ENCODE measurements at places on chromosomes 5 and 9.

DNA sequence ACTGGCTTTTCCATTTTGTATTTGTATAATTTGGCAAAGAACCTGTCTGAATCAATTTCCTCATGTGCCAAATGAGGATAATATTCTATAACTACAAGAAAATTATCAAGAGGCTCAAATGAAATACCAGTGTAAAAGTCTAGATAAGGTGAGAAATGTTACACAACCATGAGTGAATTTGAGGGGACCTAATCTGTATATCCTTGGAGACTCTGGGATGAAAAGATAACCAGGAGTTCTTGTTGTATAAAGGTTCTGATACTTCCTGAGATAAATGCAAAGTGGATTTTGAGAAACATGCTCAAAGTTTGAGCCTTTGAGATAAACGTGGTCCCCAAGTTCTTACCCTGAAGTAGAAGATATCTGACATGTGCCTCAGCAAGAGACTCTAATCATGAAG is 120.3 kb upstream of the SLC12A2 start:
- no peak for DNase-seq

- no peak for DNase-seq
Measured at GRCh38 chr9:35790385-35791296, 750 bp upstream of the NPR2 start.

- DNase-seq = no peak
Measured at GRCh38 chr5:168600409-168600808, 21.2 kb upstream of the PANK3 start.

DNA sequence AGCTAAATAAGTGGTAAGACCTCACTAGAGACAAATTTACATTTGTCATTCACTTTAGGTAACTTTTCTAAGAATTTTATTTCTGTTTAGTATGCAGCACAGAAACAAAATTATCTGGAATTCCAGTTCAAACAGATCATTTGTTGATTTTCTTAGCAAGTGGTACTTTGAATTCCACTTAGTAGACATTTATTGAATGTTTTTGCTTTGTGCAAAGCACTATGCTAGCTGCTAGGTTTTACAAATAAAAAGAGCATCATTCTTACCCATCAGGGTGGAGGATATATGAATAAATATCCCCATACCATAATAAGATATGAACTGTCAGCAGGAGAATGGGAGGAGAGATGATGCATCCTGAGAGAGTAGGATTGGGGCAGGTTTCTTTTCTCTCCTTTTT is 35.4 kb downstream of the GNG10 start:
- DNase-seq = no peak

DNA sequence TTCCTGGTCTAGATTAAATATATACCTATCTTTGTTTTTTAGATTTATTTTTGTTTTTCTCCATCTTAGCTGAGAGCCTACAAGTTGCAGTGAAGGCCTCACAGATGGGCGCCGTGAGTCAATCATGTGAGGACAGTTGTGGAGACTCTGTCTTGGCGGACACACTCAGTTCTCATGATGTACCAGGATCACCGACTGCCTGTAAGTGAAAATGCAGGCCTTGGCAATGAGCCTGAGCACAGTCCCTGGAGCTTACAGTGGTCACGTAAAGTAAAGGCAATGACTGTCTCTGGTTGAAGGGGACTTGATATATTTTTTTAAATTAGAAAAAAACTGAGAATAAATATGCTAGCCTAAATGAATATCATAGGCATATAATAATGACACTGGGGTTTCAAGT is 271.9 kb downstream of the ARHGEF28 start:
- DNase-seq = no peak

- DNase-seq = no peak
Measured at GRCh38 chr5:116859666-116860320, 285.2 kb upstream of the SEMA6A start.

DNA sequence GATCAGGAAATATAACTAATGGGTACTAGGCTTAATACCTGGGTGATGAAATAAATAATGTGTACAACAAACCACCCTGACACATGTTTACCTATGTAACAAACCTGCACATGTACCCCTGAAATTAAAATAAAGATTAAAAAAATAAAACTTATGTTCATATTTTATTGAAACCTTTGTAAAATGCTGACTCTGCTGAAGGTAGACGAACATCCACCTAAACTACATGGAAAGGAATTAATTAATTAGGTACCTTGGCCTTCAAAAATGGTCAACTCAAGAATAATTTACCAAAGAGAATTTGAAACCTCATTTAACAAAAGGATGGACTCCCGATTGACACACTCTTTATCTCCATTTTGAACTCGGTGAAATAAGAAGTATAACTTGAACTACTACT is 152.3 kb upstream of the OR13F1 start:
- DNase-seq = no peak

DNA sequence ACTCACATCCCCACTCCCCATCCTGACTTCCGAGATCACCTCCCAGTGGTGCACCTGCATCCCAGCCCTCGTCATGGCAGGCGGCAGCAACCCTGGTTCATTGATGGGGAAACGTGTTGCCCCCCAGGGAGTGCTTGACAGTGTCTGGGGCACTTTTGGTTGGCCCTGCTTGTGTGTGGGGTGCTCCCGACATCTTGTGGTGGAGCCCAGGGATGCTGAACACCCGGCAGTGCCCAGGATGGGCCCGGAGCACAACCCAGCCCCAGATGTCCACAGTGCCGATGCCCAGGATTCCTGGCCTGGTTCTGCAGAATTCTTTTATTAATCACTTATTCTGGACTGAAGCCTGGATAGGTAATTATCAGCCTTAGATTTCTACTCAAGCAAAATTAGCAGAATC is 3.7 kb downstream of the MRPL36 start:
- no peak for DNase-seq

DNA sequence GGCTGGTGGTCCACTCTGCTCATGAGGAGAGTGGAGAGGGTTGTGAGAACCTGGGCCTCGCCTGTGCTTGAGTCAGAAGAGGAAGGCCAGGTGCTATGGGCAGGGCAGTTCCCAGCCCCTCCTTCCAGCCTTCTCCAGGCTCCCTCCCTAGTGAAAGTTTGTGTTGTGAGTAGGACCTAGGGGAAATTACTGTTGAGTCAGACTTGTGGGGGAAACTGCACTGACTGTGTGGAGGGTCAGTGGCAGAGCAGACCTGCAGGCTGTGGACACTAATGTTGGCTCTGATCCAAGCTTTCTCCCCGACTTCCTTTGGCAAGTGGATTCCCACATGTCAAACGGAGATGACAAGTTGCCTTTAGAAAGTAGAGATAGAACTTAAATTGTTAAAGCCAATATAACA is 102.6 kb downstream of the ARHGAP26 start:
- peak; percentile 85 for DNase-seq

DNA sequence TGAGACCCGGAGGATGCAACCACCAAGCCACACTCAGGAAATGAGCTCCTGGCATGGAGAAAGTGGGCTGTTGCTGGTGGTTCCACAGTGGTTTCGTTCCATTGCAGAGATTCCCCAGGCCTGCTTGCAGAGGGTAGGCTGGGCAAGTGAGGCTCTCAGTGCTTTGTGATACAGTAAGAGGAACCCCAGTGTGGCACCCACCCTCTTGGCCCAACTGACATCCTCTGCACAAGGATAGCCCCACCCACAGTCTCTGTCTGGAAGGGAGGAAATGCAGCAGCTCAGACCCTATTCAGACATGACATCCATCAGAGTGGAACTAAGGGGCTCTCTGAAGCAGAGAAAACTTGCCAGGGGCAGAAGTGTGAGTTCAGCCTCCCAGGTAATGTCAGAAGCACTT is 69.6 kb upstream of the FSTL4 start:
- no peak for DNase-seq

- no peak for DNase-seq
Measured at GRCh38 chr9:92342825-92343488, 17.2 kb downstream of the CENPP start.

GRCh38 chr5:99187611-99188010 is 258.8 kb upstream of the CHD1 start:
- DNase-seq = no peak

- DNase-seq = no peak
Measured at GRCh38 chr9:113388833-113389232, 12.0 kb upstream of the HDHD3 start.

DNA sequence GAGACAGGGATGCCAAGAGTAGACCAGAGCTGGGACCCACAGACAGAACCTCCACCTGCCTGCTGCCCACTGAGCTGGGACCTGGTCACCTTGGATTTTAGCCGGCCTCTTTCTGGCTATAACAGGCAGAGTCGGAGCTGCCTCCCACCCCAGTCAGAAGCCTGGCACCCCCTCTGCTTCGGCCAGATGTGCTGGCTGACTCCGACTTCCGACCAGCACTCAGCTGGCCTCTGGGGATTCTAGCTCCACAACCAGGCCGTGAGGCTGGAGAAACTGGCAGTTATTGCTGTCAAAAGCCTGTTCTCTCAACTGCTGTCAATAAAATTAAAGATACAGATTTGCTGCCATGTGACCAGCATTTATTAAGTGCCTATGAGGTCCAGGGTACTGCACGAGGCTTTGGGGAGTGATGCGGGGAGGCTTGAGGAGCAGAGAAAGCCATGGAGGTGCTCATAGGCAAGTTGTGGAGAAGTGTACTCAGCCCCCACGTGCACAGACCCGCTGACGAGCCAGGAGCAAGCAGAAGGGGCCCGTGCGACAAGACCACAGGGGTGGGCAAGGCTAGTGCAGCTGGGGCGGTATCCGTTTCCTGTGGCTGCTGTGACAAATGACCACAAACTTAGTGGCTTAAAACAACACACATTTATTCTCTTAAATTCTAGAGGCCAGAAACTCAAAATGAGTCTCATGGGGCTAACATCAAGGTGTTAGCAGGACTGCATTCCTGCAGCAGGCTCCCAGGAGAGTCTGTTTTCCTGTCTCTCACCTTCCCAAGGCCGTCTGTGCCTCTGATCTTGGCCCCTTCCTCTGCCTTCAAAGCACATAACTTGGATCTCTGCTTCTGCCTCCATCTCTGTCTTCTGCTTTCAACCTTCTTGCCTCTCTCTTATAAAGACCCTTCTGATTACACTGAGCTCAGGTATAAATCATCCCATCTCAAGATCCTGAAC is 13.1 kb downstream of the GFI1B start:
- DNase-seq = no peak

- no peak for DNase-seq
Measured at GRCh38 chr9:117706421-117707116, 2.4 kb downstream of the TLR4 start.

GRCh38 chr5:173188280-173188679 is 43.9 kb downstream of the BNIP1 start:
- DNase-seq = no peak

DNA sequence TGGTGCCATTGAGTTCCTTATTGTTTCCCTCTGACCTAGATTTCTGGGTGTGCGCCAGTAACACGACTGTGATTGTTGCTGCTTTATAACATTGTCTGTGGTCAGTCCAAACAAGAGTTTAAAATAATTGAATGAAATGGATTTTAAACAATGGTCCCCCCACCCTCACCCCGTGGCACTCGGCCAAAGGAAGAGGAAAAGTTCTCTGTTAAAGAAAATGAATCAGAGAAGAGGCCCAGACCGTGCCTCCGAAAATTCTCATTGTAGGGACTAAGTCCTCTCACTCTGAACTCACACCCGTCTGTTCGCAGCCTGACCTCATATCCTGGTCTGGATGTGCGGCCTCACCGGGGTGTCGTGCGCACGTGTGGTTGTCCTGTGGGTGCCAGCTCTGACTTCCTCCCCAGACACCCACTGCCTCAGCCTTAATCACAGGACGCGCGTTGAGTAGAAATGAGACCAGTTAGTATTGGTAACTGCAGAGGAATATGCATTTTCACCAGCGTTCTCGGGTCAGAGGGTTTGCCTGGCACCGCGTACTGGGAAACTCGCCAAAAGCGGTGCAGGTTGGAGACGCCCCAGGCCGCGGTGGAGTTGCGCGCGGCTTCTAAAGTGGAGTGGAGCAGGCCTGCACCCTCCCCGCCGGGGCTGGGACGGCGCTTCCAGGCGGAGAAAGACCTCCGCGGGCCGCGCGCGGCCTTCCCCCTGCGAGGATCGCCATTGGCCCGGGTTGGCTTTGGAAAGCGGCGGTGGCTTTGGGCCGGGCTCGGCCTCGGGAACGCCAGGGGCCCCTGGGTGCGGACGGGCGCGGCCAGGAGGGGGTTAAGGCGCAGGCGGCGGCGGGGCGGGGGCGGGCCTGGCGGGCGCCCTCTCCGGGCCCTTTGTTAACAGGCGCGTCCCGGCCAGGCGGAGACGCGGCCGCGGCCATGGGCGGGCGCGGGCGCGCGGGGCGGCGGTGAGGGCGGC is at the start of gene ABL1:
Gene ABL1 (plus strand): TSS at position 884 of the 966 bp plus-strand sequence. CDS start 193 bp downstream, outside the sequence.
- DNase-seq = no peak

DNA sequence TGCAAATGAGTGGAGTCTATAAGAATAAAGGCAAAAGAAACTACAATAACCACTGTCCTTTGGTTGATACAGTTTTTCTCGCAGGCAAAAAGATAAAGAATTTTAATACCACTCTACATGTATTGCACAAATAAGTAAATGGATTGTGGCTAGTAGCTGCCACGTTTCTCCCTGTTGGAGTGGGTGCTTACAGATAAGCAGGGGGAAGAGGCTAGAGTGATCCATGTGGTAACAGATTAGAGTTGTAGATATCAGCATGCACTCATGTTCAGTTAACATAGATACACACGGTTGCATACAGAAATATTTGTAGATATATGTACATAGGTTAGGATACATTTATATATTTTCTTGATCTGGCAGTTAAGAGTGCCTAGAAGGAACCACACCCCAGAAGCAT is 179.5 kb downstream of the ARHGEF28 start:
- DNase-seq = no peak

DNA sequence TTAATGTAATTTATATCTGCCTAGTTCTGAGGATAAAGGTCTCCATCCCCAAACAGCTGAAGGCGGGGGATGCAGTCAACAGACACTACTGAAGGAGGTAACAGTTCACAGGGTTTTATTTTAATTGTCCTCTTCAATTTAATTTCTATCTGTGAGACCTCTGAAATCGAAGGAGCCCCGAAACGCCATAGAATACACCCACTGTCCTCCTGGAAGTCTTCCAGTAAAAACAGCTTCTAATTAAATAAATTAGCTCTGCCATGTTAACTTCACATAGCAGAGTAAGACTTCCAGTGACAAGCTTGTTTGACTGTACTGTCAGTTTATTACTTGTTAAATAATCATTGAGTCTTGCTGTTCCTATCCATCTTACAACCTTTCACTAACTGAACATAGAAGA is 193.5 kb downstream of the SEC61B start:
- no peak for DNase-seq

DNA sequence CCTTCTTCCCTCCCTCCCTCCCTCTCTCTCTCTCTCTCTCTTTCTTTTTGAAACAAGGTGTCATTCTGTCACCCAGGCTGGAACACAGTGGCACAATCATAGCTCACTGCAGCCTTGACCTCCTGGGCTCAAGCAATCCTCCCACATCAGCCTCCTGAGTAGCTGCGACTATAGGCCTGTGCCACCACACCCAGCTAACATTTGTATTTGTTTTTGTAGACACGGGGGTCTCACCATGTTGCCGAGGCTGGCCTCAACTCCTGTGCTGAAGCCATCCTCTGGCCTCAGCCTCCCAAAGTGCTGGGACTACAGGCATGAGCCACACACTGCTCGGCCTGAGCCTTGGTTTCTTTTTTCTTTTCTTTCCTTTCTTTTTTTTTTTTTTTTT is 45.8 kb downstream of the PLPP7 start:
- no peak for DNase-seq

DNA sequence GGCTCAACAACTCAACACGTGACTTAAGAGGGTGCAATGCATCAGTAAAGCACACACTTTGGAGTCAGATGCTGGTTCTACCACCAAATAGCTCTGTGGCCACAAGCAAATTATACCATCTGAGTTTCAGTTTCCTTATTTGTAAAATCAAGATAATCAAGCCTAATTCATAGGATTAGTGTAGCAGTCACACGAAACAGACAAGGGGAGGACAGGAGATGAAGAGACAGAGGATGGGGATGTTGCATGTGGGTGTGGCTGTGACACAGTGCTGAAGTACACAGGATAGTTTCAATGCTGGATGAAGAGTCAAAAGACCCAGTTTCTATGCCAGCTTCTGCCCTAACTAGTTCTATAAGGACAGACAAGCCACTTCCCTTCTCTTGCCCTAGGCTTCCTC is 60.2 kb downstream of the SPOCK1 start:
- no peak for DNase-seq

Data from glomerular endothelial cell (primary cell).